ENCODE measurements at places on chromosomes 3 and 15.

GRCh38 chr3:160069986-160070385 is 81.4 kb downstream of the IL12A start:
- no peaks in the 10 kb centered on the region for H3K4me1 ChIP-seq
- no peak for DNase-seq
- H3K36me3 ChIP-seq: no peaks in the 10 kb centered on the region
- peaks cover 2% of the 10 kb centered on the region for H3K27me3 ChIP-seq

DNA sequence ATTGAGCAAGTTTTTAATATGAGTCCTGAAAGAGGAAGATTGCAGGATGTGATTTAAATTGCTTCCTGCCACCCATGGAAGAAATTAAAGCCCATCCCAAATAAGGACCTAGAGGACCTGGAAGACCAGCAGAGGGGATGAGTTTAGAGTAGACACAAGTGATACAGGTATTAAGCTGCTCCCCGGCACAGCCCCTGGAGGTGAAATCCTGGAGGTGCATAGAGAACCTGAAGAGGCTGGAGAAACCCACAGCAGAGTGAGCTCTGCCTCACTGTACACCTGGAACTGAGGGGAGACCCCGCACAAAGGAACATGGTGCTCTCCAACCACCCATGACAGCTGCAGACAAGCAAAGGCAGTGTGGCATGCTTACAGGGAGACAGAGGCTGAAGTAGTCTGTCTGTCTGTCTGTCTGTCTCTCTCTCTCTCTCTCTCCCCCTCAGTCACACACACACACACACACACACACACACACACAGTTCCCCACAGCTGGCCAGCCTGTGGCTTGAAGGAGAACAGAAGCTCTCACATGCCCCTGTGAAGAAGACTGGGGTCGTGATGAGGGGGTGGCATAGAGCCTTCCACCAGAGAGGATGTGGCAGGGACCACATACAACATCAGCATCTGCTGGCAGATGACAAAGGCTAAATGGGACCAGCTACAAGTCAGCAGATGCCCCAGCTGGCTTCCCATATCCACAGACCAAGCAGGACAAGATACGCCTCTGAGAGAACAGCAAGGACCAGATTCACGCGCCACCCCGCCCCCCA is 38.1 kb downstream of the FSIP1 start:
- no peaks in the 10 kb centered on the region for H3K27me3 ChIP-seq
- no peak overlapping the region for H3K4me3 ChIP-seq
- H3K36me3 ChIP-seq: no peaks in the 10 kb centered on the region
- DNase-seq: no peak
- H3K4me1 ChIP-seq: no peaks in the 10 kb centered on the region

GRCh38 chr15:82081914-82082762 is 36.3 kb upstream of the MEX3B start:
- DNase-seq: no peak
- H3K27me3 ChIP-seq: peaks cover 6% of the 10 kb centered on the region
- H3K27ac ChIP-seq: no peak overlapping the region
- H3K4me3 ChIP-seq: no peak overlapping the region
- H3K36me3 ChIP-seq: no peaks in the 10 kb centered on the region

DNA sequence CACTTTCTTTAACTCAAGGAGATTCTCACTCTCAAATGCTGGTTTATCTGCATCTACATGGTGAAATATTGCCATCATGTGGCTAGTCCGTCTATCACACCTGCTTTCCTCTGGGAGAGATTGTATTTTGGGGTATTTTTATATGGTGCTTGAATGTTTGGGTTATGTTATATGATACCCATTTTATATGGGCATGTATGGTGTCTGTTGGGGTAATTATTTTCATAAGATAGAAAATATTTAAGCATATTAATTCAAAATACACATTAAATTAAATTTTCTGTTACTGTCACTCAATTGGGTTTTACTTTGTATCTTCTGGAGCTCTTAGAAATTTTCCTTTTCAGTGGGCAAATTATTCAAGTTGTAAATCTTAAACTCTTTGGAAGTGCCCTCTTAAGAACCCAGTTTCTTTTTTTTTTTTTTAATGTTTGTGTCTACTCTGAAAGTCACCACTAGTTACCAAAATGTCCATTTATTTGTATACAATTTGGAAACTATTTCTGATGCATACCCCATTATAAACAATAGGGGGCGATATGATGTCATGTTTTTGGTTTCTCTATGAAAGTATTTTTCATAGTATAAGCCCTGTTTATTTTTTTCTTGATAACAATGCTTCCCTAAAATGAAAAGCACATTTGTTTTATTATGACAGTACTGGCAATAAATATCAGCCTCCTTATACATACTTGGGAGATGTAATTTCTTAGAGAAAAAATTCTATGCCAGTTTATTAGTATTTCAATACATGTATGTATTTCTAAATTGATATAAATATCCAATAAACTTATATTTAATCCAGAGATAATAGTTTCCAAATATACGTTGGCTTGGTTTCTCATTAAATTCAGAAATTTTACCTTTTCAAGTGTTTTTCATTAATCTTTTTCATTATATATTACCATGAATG is 36.1 kb upstream of the PLSCR5 start:
- no peak overlapping the region for H3K27ac ChIP-seq
- no peaks in the 10 kb centered on the region for H3K27me3 ChIP-seq
- H3K36me3 ChIP-seq: no peaks in the 10 kb centered on the region
- H3K4me1 ChIP-seq: no peaks in the 10 kb centered on the region
- H3K4me3 ChIP-seq: no peak overlapping the region

GRCh38 chr15:87747087-87747486 is 509.5 kb downstream of the NTRK3 start:
- H3K27ac ChIP-seq: no peak overlapping the region

GRCh38 chr3:175274056-175274455 is 414.9 kb downstream of the NAALADL2 start:
- no peaks in the 10 kb centered on the region for H3K36me3 ChIP-seq
- H3K4me1 ChIP-seq: peaks cover 3% of the 10 kb centered on the region
- H3K27me3 ChIP-seq: no peaks in the 10 kb centered on the region
- no peak for DNase-seq
- H3K4me3 ChIP-seq: no peak overlapping the region
- peak overlapping the region; percentile 48 for H3K27ac ChIP-seq

GRCh38 chr3:15453501-15453900 is 26.1 kb downstream of the EAF1 start:
- H3K4me3 ChIP-seq: no peak overlapping the region
- H3K27ac ChIP-seq: no peak overlapping the region
- DNase-seq: no peak
- H3K4me1 ChIP-seq: no peaks in the 10 kb centered on the region
- no peaks in the 10 kb centered on the region for H3K27me3 ChIP-seq

DNA sequence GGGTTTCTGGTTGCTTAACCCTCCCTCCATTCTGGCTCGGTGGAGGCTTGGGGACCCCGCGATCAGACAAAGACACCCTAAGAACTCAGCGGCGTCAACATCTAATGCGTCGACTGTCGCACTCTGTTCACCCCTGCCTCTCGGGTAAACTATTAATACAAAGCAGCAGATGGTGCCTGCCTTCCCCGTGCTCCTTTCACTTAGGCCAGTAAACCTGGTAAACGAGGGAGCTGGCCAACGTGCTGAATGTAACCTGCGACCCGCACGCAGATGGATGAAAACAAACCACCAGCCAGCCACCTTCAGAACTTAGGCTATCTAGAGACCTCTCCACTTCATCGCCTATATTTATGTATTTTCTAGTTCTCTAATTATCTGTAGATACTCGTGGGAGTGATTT is 848 bp upstream of the CADPS start:
- no peaks in the 10 kb centered on the region for H3K4me1 ChIP-seq
- H3K27me3 ChIP-seq: peaks cover 16% of the 10 kb centered on the region
- no peaks in the 10 kb centered on the region for H3K36me3 ChIP-seq
- H3K4me3 ChIP-seq: no peak overlapping the region

- no peaks in the 10 kb centered on the region for H3K4me1 ChIP-seq
- DNase-seq: no peak
- no peak overlapping the region for H3K4me3 ChIP-seq
- no peak overlapping the region for H3K27ac ChIP-seq
- H3K36me3 ChIP-seq: no peaks in the 10 kb centered on the region
Observed at GRCh38 chr3:180246688-180247195, 210.0 kb upstream of the PEX5L start.

DNA sequence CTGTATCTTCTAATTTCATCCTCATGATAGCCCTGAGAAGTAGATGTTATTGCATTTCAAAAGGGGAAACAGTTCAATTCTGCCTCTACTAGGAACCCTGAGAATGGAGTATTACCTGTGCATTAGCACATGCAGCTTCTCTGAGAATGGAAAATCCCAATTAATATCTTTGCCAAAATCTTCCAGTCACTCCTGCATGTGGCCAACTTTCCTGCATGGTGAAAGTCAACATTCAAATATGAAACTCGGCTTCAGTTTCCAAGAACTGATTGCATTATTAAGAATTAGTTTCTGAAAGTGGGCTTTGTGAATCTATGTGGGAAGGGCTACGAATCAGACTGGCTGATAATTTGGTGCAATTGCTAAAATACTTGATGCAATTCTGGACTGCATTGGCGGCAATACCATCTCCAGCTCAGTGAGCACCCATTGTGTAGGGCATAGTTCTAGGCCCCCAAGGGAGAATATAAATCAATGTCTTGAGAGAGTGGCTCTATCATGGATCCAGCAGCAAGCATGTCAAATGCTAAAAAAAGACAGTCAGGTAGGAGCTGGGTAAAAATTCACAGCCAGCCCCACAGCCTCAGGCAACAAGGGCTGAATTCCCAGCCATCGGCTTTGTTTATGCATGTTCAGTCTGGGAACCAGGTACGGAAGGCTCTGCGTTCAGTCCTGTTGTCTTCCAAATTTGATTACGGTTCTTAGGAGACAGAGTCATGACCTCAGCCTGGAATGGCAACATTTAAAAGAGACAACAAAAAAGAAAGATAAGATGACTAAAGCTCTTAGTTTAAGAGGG is 18.8 kb upstream of the BCL6 start:
- no peak overlapping the region for H3K4me3 ChIP-seq
- no peaks in the 10 kb centered on the region for H3K36me3 ChIP-seq
- no peak for DNase-seq
- peaks cover 11% of the 10 kb centered on the region for H3K27me3 ChIP-seq

DNA sequence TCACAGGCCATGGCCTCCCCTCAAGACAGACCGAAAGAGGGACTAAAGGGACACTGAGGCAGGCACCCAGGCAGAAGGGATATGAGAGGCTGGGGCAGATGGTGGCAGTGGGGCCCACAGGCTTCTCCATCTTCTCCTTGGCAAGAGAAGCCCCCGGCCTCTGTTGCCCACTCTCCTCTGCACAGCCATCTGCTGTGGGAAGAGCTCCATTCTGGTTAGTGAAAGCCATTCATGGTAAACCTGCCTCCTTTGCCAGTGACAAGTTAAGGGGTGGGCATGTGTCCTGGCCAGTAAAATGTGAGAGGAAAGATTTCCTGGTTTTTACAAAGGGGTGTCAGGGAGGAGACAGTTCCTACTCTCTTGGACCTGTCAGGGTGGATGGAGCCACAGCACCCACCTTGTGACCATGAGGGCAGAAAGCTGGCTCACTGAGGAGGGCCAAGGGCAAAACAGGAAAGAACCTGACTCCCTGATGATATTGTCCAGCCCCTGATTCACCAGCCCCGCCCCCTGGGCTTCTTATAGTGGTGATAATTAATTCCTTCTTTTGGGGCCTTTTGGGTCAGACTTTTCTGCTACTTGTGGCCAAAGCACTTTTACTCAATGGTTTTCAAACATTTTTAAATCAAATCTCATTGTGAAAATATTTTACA is 130.4 kb upstream of the SMAD3 start:
- peaks cover 40% of the 10 kb centered on the region for H3K4me1 ChIP-seq
- DNase-seq: no peak
- peak overlapping the region; percentile 100 for H3K27ac ChIP-seq

GRCh38 chr3:64443546-64444381 is 218.5 kb upstream of the PRICKLE2 start:
- no peak overlapping the region for H3K4me3 ChIP-seq
- no peak overlapping the region for H3K27ac ChIP-seq
- H3K27me3 ChIP-seq: peaks cover 4% of the 10 kb centered on the region
- DNase-seq: no peak
- H3K36me3 ChIP-seq: no peaks in the 10 kb centered on the region

DNA sequence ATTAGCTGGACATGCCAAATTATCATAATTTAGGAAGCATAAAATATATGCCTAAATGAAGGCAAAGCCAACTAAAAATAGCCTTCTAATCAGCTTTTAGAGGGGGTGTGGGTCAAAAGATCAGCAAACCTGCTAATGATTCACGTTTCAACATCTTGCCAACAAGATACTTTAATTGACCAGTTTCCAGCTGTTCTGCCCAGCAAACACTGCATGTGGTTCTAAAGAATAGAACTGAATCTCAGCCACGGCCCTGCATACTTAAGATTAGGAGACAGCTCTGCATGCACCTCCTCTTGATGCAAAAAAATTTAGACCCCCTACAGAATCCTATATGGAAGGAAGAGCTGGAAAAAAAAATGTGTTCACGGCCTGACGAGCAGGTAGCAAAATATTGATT is 500.5 kb downstream of the TBL1XR1 start:
- DNase-seq: no peak
- H3K4me3 ChIP-seq: no peak overlapping the region

GRCh38 chr15:80999623-81000036 is 1.1 kb upstream of the TLNRD1 start:
- peak overlapping the region; percentile 96 for H3K27ac ChIP-seq
- no peak for DNase-seq
- no peaks in the 10 kb centered on the region for H3K27me3 ChIP-seq
- H3K4me1 ChIP-seq: peaks cover 27% of the 10 kb centered on the region

DNA sequence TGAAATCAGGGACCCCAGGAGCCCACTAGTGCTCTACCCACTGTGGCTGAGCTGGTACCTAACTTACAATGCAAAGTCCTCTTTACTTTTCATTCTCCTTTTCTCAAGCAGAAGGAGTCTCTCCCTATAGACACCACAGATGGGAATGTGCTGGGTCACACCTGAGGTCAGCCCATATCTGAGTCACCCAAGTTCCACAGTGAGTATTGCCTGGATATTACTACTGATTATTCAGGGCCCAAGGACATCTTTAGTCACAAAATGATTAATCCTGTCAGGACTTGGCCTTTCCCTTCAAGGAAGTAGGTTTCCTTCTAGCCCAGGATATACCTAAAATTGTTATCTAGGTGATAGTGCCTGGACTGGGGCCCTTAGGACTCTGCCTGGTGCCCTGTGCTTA is 1305.2 kb downstream of the SI start:
- H3K27me3 ChIP-seq: no peaks in the 10 kb centered on the region
- no peak overlapping the region for H3K4me3 ChIP-seq
- H3K4me1 ChIP-seq: no peaks in the 10 kb centered on the region
- no peak overlapping the region for H3K27ac ChIP-seq

DNA sequence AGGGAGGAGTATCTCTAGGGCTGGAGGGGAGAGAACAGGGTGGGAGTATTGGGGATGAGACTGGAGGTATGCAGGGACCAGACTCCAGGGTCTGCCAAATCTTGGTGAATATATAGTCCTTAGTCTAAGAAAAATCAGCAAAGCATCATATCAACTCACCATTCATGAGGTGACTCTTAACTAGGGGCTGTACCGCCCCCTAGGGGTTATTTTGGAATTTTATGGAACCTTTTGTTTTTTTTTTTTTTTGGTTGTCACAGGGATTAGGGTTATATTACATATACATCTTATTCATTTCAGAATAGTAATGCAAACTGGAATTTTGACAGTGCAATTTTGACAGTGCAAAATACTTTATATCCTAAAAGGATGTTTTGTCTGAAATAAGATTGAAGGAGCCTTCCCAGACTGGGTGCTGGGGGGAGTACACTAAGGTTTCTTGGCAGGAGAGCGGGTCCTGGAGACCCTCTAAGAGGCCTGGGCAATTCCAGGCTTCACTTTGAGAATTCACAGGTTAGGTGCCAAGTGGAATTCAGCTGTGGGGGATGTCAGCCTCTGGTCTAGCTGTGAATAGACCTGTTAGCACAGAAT is 7.5 kb downstream of the CMTM7 start:
- H3K4me1 ChIP-seq: peaks cover 33% of the 10 kb centered on the region
- H3K27ac ChIP-seq: peak overlapping the region; percentile 66
- no peak for DNase-seq

Measured in Panc1 (cell line).